Activated CD8-positive, alpha-beta memory T cell treated with anti-CD3 and anti-CD28 coated beads, Interleukin-2, amount 10 ng/mL, durations not matched to agents 7 days and 5 days (primary cell): ENCODE measurements at places on chromosomes 13 and 19. TPM values are rescaled to one million over a fixed set of nuclear protein-coding genes. Genes with fewer than 3 reads are reported as not detected.

Gene COL5A3
- not detected for total RNA-seq

Gene ONECUT3
- not detected for total RNA-seq

Gene GNG7
- total RNA-seq: not detected

Gene ZNF616
- total RNA-seq: 6.8 TPM

Gene KIR2DL4
- total RNA-seq: 0.42 TPM

Gene SLC25A41
- total RNA-seq: 0.44 TPM

Gene RDH8
- total RNA-seq: not detected

Gene PSG7
- not detected for total RNA-seq

Gene PLVAP
- not detected for total RNA-seq

Gene ZNF790
- total RNA-seq: 6.5 TPM

Gene SBK2
- not detected for total RNA-seq

Gene TBC1D17
- total RNA-seq: 26.2 TPM

Gene RASGRP4
- total RNA-seq: 1.6 TPM

Gene IGSF23
- total RNA-seq: not detected

Gene HSH2D
- total RNA-seq: 181 TPM

Gene PALM3
- not detected for total RNA-seq

Gene ZNF583
- 3.5 TPM for total RNA-seq

Gene F2RL3
- total RNA-seq: 0.59 TPM

Gene SCGB2B2
- 0.23 TPM for total RNA-seq

Gene NCR1
- total RNA-seq: 2.5 TPM

Gene ZSCAN4
- not detected for total RNA-seq

Gene ATP4B
- not detected for total RNA-seq

Gene DMKN
- not detected for total RNA-seq

Gene SERTM1
- total RNA-seq: not detected

Gene WDR87
- total RNA-seq: not detected

Gene SMIM17
- total RNA-seq: not detected

Gene PPFIA3
- total RNA-seq: 3.6 TPM

Gene TTC9B
- total RNA-seq: not detected

Gene HIPK4
- total RNA-seq: not detected

Gene KLF1
- total RNA-seq: 0.45 TPM

Gene ZNF729
- not detected for total RNA-seq

Gene S1PR5
- 0.14 TPM for total RNA-seq

Gene TNFAIP8L1
- total RNA-seq: 20.1 TPM

Gene WASF3
- 0.12 TPM for total RNA-seq

Gene PRR22
- 2.1 TPM for total RNA-seq

Gene KLK14
- 0.89 TPM for total RNA-seq

Gene TNPO2
- total RNA-seq: 104 TPM

Gene ZNF728
- not detected for total RNA-seq

Gene TGDS
- total RNA-seq: 14.0 TPM

Gene NBEA
- 0.12 TPM for total RNA-seq

Gene ADGRE1
- total RNA-seq: 0.54 TPM

Gene CYSLTR2
- total RNA-seq: 2.7 TPM

Gene MAP4K1
- total RNA-seq: 337 TPM

Gene CATSPERD
- not detected for total RNA-seq

Gene SCEL
- not detected for total RNA-seq

Gene CLEC17A
- total RNA-seq: not detected

Gene SYCN
- not detected for total RNA-seq

Gene STOML3
- total RNA-seq: not detected

Gene TLE2
- total RNA-seq: 1.0 TPM

Gene FPR1
- total RNA-seq: not detected

Gene SLAIN1
- 44.2 TPM for total RNA-seq

Gene PGLYRP1
- total RNA-seq: not detected
